H54 (cell line): ENCODE measurements at places on chromosomes 3 and 15.

DNA sequence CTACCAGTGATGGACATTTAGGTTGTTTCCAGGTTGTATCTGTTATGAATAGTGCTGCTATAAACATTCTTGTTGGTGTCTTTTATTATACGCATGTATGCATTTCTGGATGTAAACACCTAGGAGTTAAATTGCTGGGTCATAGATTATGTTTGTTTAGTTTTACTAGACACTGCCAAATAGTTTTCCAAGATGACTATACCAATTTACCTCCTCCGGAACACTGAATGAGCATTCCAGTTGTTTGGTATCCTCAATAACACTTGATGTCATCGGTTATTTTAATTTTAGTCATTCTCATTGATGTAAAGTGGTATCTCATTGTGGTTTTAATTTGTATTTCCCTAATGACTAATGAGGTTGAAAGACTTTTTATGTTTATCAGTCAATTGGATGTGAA, 36.6 kb upstream of the ARID3B start:
- DNase-seq = no peak

DNA sequence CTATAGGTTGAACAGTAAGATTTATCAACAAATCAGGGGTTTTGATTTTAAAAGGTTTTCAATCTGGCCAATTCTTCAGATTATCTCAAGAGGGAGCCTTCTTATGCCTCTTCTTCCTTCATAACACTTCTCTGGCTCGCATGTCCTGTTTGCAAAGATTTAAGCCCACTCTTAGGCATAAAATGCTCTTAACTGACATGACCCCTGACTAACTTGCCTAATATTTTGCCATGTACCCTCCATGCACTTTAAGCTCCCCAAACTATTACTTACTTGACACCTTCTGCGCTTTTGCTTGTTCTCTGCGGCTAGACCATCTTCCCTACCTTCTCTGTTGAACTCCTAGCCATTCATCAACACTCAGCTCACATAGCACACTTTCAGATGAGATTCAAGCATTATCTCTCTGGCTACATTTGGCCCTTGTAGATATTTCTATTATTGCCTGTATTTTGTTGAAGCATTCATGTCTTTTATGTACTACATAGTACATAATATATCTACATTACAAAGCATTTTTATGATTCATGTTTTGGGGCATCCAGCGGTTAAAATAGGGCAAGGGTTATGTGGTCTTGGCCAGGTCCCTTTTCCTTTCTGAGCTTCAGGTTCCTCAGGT, 1.0 kb upstream of the ARIH1 start:
- DNase-seq = no peak

DNA sequence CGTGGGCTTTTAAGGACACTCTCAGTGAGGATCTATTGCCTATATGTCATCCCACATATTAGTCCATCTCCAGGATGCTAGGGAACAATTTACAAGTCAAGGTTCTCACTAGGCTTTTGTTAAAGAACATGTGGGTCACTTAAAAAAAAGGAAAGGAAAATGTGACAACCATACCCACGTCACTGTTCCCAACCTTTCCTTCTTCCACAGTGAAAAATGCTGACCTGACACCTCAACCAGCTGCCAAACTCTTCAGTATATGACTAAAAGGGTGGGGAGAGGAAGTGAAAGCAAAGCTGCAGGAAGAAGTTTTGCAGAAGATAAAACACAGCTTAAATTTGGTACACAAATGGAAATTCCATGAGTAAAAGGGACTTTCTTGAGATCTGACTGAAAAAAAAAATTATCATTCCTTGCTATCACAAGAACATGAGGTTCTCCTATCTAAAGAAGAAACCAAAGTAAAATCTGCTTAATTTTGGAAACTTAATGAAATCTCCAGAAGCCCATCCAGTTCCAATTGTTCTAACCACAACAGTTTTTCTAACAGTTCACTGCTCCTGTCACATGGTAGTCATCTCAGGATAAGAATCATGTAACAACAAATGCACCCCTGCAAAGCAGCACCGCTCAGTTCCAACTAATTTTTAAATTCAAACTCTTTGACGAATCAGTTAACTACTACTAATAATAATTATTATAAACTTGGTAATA, 117.0 kb upstream of the TSPAN3 start:
- DNase-seq = no peak

DNA sequence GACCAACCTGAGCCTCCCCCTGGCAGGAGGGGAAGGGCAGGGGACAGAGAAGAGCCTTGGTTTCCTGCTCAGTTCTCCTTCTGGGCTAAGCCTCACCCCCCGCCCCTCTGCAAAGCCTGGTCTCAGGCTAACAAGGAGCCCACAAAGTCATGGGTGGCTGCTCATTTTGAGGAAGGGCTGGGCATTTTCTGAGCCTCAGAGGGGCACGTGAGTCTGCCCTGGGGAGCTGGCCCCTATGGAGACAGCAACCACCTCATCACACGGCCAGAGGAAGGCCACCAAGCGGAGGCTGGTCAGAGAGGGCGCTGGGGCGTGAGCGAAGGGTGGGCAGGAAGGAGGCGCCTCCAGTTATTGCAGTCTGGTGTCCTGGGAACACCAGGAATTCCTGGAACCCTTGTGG, 18.7 kb downstream of the ABTB1 start:
- no peak for DNase-seq

- no peak for DNase-seq
Observed at GRCh38 chr15:95489103-95489502, 841.4 kb upstream of the NR2F2 start.

DNA sequence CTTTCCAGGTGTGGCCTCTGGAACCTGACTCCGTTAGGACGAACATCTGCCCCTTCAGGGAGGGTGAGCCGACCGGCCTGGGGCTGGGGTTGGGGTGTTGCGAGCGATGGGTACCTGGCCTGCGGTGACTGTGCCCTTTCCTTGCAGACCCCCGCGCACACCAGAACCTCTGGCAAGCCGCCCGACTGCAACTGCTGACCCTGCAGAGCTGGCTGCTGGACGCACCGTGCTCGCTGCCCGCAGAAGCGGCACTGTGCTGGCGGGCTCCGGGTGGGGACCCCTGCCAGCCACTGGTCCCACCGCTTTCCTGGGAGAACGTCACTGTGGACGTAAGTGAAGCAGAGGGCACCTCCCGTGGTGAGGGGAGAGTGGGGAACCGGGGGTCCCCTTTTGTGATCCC, 5.5 kb upstream of the CRELD1 start:
- DNase-seq = no peak

- no peak for DNase-seq
Observed at GRCh38 chr15:46354443-46354842, 719.6 kb downstream of the SQOR start.

DNA sequence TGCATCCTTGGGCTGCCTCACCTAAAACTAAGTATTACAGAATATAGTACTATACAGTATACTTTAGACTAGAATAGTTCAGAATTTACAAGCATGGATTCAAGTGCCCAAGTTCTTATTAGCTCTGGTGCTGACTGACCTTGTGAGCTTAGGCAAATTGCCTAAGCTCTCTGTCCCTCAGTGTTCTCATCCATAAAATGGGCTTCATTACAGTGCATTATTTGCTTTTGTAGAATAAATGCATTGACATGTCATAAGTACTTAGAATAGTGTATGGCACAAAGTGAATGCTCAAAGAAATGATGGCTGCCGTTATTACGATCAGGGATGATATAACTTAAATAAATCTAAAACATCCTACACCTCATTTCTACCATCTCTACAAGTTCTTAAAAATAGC, 269.7 kb downstream of the FOXP1 start:
- no peak for DNase-seq

- no peak for DNase-seq
Observed at GRCh38 chr3:45783667-45784066, 12.7 kb downstream of the SLC6A20 start.

- no peak for DNase-seq
Observed at GRCh38 chr15:41573396-41573795, 14.4 kb downstream of the TYRO3 start.

DNA sequence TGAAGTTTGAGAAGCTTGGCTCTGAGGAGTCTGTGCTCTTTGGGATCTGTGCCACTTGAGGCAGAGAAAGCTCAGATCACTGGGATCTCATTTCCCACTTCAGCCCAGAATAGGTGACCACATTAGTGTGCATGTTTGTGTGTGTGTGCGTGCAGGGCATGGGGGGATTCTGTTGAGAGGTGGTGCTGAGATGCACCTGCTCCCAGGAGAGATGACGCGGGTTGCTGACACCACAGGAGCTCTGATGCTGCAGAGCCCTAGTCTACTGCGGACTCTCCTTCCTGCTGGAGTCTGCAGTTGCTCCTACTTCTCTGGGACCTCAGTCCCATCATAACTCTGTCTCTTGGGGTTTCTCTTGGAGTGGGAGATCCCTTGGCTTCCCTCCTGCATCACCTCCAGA, 14.7 kb upstream of the CTXND1 start:
- DNase-seq = no peak

DNA sequence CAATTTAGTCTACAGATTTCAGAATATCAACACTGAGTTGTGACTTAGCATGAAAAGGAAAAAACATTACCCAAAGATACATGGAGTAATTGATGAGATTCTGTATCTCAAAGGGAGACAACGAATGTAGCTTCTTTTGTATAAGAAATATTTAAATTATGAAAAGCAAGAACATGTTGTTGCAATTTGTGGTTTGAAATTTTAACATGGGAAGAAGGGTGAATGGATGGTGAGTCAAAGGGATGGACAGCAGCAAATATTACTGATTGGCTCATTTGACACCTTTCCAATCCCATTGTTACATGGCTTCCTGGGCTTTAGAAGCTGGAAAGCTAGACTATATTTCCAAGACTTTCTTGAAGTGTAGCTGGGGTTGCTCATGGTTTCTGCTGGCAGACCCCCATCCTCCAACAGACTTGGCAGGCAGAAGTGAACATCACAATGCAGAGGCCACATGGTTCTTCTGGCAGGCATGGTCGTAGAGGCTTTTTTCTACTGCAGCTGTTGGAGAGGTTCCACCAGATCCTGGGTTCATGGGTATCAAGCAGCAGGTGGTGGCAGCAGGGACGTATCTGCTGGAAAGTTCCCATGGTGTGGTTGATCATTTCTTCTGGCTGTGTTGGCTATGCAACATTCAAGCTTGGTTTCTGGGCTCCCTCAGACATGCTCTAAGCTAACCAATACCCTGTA, 47.2 kb upstream of the KPNA4 start:
- DNase-seq = no peak

GRCh38 chr15:83178869-83179325, 28.7 kb downstream of the HDGFL3 start:
- no peak for DNase-seq

DNA sequence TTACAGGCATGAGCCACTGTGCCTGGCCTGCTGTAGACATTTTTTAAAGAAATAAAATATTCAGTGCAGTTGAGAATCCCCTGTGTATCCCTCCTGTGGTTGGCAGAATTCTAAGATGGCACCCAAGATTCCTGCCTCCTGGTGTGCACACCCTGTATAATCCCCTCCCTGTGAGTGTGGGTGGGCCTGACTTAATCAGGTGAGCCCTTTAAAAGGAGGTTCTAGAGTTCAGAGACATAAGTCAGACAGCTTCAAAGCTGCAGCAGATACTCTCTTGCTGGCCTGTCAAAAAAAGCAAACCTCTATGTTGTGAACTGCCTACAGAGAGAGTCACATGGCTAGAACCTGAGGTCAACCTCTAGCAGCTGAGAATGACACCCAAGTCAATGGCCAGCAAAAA, 7.0 kb upstream of the VIPR1 start:
- no peak for DNase-seq

GRCh38 chr3:191120447-191121298, 78.4 kb upstream of the OSTN start:
- no peak for DNase-seq

- DNase-seq = no peak
Observed at GRCh38 chr15:42858540-42858939, 62.0 kb downstream of the TTBK2 start.

DNA sequence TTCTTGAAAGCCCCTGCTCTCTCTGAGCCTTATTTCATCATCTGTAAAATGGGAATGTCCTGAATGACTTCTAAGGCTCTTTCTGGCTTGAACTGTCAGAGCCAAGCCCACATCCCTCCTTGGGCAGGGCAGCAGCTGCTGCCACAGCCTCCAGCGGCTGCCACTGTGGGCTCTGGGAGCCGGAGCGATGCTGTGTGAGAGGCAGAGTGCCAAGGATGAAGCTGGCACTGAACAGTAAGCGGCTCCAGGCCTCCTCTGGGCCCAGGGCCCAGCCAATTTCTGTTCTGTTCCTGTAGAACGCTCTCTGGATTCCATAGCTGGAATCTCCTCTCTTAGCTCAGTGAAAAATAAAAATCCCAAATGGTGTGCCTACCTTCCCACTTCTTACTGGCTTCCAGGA, 4.4 kb downstream of the CPLX3 start:
- no peak for DNase-seq

- DNase-seq = peak; percentile 64
Observed at GRCh38 chr15:40081691-40082194, 26.9 kb downstream of the BMF start.

DNA sequence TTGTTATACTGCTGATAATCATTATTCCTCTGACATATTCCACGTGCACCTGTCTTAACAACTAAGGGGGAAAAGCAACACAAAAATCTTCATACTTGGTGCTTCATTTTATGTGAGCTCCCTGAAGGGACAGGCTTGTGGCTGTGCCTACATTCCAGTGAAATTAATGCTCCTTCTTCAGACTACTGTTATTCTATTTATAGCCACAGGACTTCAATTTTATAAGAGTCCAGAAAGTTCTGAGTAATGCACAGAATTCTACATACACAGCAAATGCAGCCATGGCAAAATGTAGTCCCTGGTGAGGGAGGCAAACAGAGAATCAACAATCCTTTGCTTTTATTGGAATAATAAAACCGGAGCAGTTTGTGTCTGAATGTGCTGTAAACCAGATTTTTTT, 417.1 kb downstream of the RBMS3 start:
- DNase-seq = no peak

DNA sequence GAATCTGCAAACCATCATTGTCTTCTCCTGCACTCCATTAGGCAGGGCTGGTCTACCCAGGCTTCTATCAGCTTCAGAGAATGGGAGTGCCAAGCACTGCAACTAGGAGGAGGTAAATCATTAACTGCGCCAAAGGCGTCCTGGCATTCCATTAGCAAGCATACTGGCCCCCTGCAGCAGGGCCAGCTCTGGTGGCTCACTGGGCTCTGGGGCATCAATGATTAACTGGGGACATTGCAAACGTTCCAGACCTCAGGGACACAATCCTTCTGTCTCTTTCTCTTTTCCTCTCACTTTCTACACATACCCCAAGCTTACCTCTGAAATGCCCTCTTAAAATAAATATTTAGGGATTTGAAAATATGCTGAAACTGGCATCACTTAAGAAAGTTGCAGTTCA, 129.0 kb downstream of the MYLK start:
- DNase-seq = no peak

DNA sequence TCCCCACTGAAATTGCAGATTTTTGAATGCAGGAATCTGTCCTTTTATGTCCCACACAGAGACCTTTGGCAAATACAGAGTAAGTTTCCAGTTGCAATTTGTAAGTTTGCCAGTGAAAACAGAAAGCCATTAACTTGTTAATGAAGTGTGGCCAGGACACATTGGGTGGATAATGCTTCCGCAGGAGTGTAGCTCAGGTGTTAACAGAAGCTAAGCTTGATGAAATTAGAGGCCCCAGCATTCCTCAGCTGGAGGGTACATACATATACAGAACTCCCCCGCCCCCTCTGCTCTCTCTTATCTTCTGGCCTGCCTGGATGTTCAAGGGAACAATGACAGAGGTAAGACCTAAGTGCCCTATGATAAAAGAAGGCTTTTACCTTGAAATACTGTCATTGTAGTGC, 8.1 kb upstream of the LRRC2 start:
- no peak for DNase-seq

- no peak for DNase-seq
Observed at GRCh38 chr3:49530701-49531100, 23.6 kb upstream of the BSN start.

GRCh38 chr3:59758672-59759071, 708.8 kb upstream of the CFAP20DC start:
- no peak for DNase-seq

- no peak for DNase-seq
Observed at GRCh38 chr15:49741712-49742111, 120.9 kb downstream of the DTWD1 start.
